ENCODE measurements at places on chromosomes 2 and 18.

- H3K4me1 ChIP-seq = no peaks in the 10 kb centered on the region
- DNase-seq = no peak
- H3K27me3 ChIP-seq = no peaks in the 10 kb centered on the region
- H3K36me3 ChIP-seq = no peaks in the 10 kb centered on the region
- H3K4me3 ChIP-seq = no peak overlapping the region
These were observed 62.1 kb downstream of the SCN3A start for GRCh38 chr2:165141601-165142354.

DNA sequence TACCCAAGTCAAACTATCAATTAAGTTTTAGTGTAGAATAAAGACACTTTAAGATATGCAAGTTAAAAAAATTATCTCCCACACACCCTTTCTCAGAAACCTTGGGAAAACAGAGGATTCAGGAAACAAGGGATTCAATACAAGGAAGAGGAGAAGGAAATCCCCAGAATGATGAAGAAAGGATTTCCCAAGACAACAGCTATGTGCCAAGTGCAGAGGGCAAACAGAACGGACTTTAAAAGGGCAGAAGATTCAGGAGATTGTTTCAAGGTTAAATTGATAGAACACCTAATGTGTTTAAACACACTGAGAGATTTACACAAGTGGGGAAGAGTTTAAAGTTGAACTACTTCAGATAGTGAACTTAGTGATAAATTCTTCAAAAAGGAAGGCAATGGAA is 71.5 kb upstream of the EPAS1 start:
- no peak for DNase-seq
- peaks cover 14% of the 10 kb centered on the region for H3K4me1 ChIP-seq
- H3K4me3 ChIP-seq = no peak overlapping the region
- no peak overlapping the region for H3K27ac ChIP-seq

DNA sequence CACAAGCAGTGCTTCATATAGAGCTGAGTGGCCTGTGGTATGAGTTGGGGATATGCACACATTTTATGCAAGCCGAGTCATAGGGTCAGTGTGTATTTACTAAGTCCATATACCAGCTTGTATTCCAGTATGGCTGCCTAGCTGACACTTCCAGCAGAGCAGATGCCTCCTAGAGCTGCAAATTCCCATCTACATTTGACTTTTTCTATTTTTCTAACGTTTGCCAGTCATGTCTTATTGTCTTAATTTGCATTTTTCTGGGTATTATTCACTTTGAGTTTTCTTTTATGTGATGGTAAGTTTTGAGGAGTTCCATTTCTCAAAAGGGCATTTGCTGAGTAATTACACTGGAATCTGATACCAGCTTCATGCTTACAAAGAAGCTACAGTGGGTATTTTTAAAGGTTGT is 334.5 kb upstream of the CDH2 start:
- no peaks in the 10 kb centered on the region for H3K36me3 ChIP-seq
- no peaks in the 10 kb centered on the region for H3K4me1 ChIP-seq
- H3K27ac ChIP-seq = no peak overlapping the region
- H3K27me3 ChIP-seq = no peaks in the 10 kb centered on the region

GRCh38 chr2:170106102-170106840 is 71.7 kb upstream of the MYO3B start:
- H3K27ac ChIP-seq = no peak overlapping the region
- H3K27me3 ChIP-seq = no peaks in the 10 kb centered on the region
- no peaks in the 10 kb centered on the region for H3K4me1 ChIP-seq
- no peak for DNase-seq

DNA sequence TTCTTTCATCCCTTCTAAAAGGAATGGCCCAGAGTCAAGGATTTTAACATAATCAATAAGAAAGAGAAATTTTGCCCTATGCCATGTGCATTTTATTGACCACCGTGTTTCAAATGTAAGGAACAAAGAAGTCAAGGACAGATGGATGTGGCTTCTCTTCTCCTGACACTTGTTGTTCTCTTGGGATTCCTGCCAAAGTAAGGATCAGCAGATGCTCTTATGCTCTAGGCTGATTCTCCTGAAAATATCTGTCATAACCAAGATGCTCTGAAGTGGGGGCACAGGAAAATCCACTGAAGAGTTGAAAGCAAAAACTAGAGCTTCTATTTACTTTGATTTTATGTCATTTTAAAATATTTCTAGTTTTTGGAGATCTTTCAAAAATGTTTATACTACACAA is 72.9 kb upstream of the SYT4 start:
- DNase-seq = no peak
- H3K36me3 ChIP-seq = no peaks in the 10 kb centered on the region
- H3K27me3 ChIP-seq = no peaks in the 10 kb centered on the region
- no peak overlapping the region for H3K27ac ChIP-seq
- H3K4me3 ChIP-seq = no peak overlapping the region
- H3K4me1 ChIP-seq = no peaks in the 10 kb centered on the region

GRCh38 chr2:173989160-173989883 is 24.1 kb upstream of the SP3 start:
- H3K36me3 ChIP-seq = no peaks in the 10 kb centered on the region
- DNase-seq = no peak
- peaks cover 38% of the 10 kb centered on the region for H3K4me1 ChIP-seq
- H3K27ac ChIP-seq = peak overlapping the region; percentile 28

- H3K4me1 ChIP-seq = no peaks in the 10 kb centered on the region
- DNase-seq = no peak
- H3K36me3 ChIP-seq = no peaks in the 10 kb centered on the region
- no peak overlapping the region for H3K27ac ChIP-seq
- no peaks in the 10 kb centered on the region for H3K27me3 ChIP-seq
These were observed 123.3 kb downstream of the LTBP1 start for GRCh38 chr2:33069894-33070651.

GRCh38 chr2:219823574-219823973 is 196.1 kb downstream of the SLC4A3 start:
- H3K4me3 ChIP-seq = no peak overlapping the region
- no peaks in the 10 kb centered on the region for H3K27me3 ChIP-seq
- no peaks in the 10 kb centered on the region for H3K4me1 ChIP-seq
- no peak overlapping the region for H3K27ac ChIP-seq
- no peak for DNase-seq
- no peaks in the 10 kb centered on the region for H3K36me3 ChIP-seq

DNA sequence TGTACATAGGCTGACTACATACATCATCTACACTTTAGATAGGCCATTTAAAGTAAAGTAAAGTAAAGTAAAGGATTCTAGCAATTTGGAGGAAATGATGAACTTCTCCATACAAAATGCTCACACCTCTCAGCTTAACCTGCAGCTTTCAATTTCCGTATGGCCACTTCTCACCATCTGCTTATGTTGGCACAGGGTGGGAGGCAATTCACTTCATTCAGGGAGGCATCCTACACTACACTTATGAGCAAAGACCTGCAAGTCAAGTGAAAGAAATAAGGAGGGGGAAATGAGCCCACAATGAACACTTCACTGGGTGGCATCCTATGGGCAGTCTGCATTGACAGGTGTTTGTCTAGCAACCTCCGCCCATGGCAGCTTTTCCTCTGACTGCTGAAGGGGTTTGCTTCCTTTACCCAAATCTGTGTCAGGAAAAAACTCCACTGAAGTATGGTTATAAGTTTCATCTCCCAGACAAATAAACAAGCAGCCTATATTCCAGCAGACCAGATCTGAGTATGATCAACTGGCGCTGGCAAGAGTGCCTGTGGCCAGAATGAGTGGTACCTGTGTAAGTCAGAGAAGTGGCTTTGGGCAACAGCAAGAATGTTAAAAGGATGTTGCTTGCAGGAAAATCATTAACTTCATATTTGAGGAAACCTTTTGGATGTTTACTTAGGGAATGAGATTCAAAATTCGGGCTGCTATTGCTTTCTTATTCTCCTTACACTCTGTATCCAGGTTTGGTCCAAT is 449.1 kb downstream of the TGIF1 start:
- no peak for DNase-seq
- no peak overlapping the region for H3K4me3 ChIP-seq
- no peaks in the 10 kb centered on the region for H3K36me3 ChIP-seq
